ENCODE measurements at places on chromosomes 5 and 9.

GRCh38 chr9:114518599-114519022, 13.3 kb upstream of the WHRN start:
- no peak for DNase-seq

- DNase-seq = no peak
Observed at GRCh38 chr5:172473427-172473826, 19.1 kb upstream of the SH3PXD2B start.

GRCh38 chr5:168693883-168694282, 114.7 kb upstream of the PANK3 start:
- no peak for DNase-seq

- no peak for DNase-seq
Observed at GRCh38 chr9:135227641-135228251, 140.3 kb downstream of the OLFM1 start.

- DNase-seq = no peak
Observed at GRCh38 chr5:20605732-20606525, 617.9 kb upstream of the CDH18 start.

DNA sequence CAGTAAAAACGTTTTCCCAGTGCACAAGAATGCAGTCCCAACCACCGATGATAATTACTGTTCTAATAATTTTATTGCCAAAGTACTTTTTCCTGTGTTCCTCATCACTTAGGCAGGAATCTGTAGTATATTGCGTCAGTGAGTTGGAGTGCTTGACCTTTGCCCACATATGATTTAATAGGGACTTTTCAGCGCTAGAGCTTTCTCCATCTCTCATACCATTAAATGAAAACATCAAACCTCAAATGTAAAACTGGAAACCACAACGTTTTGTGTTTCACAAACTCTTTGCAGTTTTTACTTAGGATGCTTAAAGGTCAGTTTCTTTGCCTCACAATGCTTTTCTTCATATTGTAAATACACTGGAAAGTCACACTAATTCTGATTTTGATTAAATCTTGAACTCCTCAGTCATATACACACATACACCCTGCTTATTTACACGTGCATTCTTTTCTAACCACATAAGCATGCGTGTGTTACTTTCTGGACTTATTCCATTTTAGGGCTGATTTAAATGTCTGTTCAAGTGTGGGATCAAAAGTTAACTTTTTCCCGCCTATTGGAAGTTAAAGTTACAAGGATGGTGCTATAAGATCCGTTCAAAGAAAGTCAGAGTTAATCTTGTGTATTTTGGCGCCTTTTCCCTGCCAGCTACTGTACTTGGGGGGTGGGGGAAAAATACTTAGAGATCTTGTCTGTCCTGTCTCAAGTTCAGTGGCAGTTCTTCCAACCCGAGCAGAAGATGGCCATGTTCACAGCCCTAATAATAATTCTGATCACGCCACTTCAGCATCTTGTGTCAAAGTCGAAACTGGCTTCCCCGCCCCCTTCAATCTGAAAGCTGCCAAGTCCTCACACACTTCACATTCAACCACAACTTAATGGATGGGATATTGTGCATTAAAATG, 6.6 kb upstream of the NFIB start:
- DNase-seq = no peak

GRCh38 chr5:55692509-55692908, 19.6 kb downstream of the SLC38A9 start:
- no peak for DNase-seq
